H4 (cell line): ENCODE measurements at places on chromosomes 2 and 18. TPM values are rescaled to one million over a fixed set of nuclear protein-coding genes. Genes with fewer than 3 reads are reported as not detected.
A peak's percentile ranks its signal among the peaks of the same experiment; 100 is the strongest.

DNA sequence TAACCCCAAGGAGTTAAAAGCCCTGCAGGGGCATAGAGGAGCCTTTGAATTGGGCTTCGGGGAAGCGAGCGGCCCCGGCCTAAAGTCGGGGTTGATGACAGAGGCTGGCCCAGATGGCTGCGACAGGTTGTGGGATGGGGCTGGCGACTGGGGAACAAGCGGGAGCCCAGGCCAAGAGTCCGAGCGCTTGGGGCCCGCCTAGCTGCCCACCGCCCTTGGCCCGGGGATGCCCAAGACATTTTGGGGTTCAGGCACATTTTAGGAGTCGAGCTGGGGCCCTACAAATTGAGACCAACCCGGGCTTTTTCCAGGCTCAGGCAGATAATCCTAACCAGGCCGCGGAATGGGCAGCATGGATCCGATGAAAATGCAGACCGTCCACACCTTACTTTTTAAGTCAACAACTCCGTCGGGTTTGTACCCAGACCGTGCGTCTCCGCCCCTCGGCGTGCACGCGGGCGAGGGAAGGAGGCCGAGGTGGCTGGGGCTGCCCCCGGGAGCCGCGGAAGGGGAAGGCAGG, 507 bp downstream of the RTKN start:
- no peak for DNase-seq

The ZNF513 gene
- 1.4 and 2.8 TPM in 2 replicates for total RNA-seq

The FRZB gene
- total RNA-seq = 0.08 and 0.10 TPM in 2 replicates

The FBLN7 gene
- total RNA-seq = not detected in 2 replicates

- no peak for DNase-seq
Observed at GRCh38 chr2:71528749-71529148, 75.4 kb downstream of the DYSF start.

DNA sequence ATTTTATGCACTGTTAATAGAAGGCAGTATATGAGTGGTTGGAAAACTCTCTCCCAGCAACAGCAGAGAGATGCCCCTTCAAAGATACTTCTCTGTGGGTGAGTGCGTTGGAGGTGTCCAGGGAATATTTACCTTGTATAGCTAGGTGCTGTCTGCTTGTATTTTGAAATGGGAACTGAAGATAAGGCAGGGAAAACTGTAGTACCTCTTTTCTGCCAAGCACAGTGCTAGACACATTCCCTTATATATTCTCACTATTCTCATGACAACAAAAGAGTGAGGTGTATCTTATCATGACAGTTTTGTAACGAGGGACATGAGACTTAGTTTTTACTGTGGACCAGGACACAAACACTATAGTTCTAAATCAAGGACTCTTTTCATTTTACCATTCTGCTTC, 2.1 kb downstream of the TTC39C start:
- DNase-seq = no peak

- no peak for DNase-seq
Observed at GRCh38 chr18:63192885-63193349, 126.7 kb downstream of the BCL2 start.

- peak; percentile 99 for DNase-seq
Observed at GRCh38 chr2:219362524-219363164, 25.1 kb downstream of the DNPEP start.

DNA sequence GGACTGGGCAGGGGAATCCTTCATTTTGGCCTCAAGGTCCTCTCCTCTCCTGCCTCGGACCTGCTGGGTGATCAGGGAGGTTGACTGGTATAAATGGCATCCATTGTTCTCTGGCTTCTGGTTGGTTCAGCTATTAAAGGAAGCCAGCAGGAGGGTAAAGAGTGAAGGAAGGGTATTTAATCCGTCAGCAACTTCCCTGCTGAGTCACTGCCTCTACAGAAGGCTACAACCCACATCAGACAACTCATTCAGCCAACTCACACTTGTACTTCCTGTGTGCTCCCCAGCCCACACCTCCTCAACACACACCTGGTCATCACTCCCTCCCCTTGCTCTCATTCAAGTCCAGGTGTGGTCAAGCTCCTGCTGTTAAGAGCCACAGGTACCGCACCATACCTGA, 68.3 kb upstream of the MRPS9 start:
- peak; percentile 37 for DNase-seq

- DNase-seq = no peak
Observed at GRCh38 chr2:200127848-200128247, 172.5 kb downstream of the MAIP1 start.

The TDRD15 gene
- 0.15 TPM in 1 of 2 replicates, not detected in the other for total RNA-seq

DNA sequence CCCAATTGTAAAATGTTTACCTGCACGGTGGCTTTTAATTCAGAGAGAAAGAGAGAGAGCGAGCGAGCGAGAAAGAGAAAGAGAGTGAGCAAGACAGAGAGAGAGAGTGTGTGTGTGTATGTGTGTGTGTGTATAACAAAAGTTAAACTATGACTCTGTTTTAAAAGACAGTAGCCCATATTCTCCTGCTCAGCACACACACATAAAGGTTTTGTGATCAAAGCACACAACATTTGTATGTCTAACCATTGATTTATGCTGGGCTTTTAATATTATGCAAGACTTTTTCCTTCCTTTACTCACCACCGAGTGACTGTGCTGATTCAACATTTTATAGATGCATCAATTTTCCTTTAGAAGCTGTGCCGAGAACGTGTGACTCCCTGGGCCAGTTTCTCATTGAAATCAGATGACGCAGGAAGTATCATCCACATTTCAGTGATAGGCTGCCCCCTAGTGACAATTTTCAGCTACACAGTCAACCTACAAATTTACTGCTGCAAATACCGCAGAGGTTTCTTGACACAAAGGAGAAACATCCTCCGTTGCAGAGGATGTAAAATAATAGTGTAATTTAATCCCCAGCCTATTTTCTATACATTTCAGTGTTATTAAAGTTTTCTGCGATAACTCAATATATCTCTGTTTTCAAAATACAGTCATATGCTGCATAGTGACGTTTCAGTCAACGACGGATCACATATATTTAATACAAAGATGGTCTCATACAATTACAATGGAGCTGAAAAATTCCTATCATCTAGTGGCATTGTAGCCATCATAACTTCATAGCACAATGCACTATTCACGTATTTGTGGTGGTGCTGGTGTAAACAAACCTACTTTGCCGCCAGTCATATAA, 165.9 kb upstream of the TANK start:
- DNase-seq = peak; percentile 74

The COLEC12 gene
- 41.9 and 49.4 TPM in 2 replicates for total RNA-seq

GRCh38 chr2:38274286-38275276, 102.5 kb downstream of the ATL2 start:
- peak; percentile 85 for DNase-seq

DNA sequence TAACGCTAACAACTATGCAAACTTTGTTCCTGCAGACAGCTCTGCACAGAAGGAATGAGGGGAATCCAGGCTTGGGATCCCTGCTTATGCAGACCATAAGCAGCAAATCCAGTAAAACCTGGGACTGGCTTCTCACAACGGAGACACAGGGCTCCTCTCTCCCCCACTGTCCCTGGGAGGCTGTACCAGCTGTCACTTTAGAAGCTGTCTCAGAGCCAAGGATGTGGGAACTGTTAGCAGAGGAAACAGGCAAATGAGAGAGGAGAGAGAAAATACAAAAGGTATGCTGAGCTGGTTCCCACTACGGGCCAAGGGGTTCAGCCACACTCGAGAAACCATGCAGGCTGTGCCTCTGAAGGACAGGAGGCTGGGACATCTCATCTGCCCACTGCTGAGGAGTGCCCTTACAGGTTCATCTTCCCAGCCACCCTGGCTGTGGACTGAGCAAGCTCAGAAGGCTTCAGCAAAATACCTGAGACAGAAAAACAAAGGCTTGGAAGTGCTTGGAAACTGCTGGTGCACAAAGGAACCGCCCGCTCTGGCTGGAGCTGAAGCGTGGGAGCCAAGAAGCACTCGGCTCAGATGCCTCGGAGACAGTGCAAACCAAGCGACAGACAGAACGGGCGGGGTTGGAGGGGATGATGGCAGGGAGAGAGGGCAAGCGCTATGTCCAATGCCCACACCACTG, 72.5 kb downstream of the FAM210A start:
- no peak for DNase-seq

The DSC2 gene
- 0.14 and 0.48 TPM in 2 replicates for total RNA-seq

DNA sequence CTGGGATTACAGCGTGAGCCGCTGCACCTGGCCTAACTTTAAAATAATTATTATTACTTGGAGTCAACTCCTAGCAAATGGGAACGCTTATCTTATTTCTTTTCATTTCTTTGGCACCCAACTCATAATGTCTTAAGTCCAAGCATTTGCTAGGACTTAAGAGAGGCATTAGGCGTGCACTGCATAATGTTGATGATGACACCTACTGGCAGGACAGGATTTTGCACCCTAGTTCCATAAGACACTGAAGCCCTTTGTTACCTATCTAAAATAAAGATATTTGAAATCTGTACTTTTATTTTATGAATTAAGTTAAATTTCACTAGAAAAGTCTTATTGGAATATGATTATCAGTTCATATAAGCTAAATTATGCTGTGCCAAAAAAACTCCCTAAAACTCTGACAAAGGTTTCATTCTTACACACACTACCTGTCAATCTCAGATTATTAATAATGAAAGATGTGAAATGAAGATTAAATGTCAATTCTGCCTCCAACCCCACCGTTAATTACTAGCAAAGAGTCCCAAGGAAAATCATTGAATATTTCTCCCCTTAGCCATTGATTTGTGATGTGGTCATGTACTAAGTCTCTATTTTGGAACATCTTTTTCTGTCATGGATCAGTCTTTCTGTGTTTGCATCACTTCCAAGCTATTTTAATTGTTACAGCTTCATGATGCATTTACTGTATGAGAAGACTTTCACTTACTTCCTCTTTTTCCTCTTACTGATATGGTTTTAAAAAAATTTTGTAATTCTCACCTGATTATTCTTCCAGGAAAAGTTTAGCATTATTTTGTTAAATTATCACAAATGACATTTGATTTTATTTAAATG, 12.7 kb upstream of the CDH2 start:
- DNase-seq = peak; percentile 63

The ZNF385B gene
- total RNA-seq = 0.14 and 1.3 TPM in 2 replicates

DNA sequence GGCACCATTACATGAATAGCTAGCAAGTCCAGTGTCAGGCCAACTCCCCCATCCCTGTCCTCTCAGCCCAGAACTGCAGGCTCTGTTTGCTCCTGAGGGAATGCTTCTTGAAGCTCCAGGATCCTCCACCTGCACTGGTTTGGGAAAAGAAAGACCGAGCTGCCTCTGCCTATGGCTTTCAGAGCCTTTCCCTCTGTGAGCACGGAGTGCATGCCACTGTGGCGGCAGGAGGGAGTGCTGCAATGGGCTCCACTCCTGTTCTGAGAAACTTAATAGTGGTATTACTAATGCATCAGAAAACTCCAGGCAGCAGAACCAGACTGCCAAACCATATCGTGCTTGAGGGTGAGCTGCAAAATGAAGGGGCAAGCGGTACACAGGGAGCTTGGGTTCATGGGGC, 271.8 kb downstream of the SRBD1 start:
- DNase-seq = no peak

GRCh38 chr2:68828887-68829708, 42.1 kb downstream of the BMP10 start:
- DNase-seq = peak; percentile 98

- peak; percentile 61 for DNase-seq
Observed at GRCh38 chr18:26091047-26091630, 726 bp upstream of the SS18 start.

- no peak for DNase-seq
Observed at GRCh38 chr18:78589916-78590437, 389.6 kb upstream of the SALL3 start.

The PEX13 gene
- 24.9 and 47.2 TPM in 2 replicates for total RNA-seq

- DNase-seq = peak; percentile 25
Observed at GRCh38 chr2:49210191-49210590, 55.9 kb upstream of the FSHR start.

DNA sequence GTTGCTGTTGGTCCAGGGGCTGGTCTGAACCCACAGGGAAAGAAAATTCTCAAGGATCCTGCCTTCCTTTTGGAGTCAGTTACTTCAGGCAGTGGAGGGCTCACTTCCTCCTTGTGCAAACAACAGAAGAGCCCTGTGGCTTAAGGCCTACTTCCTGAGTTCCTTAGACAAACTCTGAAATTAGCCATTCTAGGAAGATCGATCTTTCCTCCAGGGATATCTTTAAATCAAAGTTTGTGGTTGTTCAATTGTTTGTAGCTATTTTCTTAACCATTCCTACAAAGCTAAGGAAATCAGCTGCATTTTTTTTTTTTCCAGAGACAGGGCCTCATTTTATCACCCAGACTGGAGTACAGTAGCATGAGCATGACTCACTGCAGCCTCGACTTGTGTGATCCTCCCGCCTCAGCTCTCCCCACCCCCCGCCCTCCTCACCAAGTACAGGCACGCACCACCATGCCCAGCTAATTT, 156.0 kb downstream of the TANC1 start:
- DNase-seq = peak; percentile 88

The SPTBN1 gene
- total RNA-seq = 34.4 and 34.9 TPM in 2 replicates

DNA sequence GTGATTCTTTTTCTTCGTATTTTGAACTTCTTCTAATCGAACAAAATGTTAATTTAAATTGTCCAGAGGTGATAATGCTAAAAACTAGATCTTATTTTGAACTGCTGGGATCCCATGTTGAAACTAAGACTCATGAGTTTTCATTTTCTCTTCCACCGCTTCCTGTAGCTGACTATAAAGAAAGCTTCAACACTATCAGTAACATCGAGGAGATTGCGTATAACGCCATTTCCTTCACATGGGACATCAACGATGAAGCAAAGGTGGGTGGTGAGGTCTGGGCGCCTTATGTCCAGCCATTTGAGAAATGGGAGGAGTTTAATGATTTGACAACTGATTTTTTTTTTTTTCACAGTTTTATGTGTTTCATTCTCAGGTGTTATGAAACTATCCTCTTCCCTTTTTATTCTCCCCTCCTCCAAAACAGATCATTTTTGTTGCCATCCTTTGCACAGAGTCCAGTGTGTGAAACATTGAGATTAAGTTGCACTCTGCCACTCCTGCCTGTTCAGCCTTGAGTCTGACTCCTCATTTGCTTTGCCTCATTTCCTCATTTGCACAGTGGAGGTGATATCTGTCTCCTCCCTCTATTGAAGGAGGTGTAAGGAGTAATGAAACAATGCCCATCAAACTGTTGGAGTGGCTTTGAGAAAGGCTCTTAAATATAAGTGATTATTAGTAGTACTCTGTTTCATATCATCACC, 13.8 kb downstream of the GRHL1 start:
- DNase-seq = no peak

GRCh38 chr2:221606424-221606823, 34.3 kb upstream of the EPHA4 start:
- DNase-seq = no peak

DNA sequence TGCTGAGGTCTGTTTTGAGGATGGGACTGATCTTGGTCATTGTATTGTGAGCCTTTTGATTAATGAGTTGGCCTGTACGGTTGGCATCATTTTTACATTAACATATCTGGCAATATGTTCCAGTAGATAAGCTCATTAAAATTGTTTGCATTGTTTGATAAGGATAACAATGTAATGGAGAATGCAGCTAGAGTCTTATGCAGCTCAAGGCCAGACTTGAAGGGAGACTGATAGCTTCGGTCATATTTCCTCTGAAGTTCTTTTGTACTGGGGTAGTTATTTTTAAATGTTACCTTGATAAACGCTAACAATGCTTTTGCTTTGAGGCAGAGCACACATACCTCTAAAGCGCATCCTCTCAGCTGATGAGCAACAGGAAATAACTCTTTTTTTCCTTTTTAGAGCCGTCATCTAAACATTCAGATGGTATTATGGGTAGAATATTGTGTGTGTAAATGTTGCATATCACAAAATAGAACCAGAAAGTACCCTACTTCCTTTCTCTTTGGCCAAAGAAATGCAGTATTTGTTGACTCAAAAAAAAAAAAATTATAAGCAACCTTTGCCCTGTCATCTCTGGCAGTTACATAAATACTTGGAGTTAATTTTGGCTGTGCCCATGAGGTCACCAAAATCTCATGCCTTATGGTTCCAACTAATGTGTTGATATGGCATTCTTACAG, 1.3 kb downstream of the MAPRE2 start:
- no peak for DNase-seq

The C2orf66 gene
- not detected in 2 replicates for total RNA-seq
